ENCODE measurements at places on chromosomes 13 and 19. TPM values are rescaled to one million over a fixed set of nuclear protein-coding genes. Genes with fewer than 3 reads are reported as not detected.

DNA sequence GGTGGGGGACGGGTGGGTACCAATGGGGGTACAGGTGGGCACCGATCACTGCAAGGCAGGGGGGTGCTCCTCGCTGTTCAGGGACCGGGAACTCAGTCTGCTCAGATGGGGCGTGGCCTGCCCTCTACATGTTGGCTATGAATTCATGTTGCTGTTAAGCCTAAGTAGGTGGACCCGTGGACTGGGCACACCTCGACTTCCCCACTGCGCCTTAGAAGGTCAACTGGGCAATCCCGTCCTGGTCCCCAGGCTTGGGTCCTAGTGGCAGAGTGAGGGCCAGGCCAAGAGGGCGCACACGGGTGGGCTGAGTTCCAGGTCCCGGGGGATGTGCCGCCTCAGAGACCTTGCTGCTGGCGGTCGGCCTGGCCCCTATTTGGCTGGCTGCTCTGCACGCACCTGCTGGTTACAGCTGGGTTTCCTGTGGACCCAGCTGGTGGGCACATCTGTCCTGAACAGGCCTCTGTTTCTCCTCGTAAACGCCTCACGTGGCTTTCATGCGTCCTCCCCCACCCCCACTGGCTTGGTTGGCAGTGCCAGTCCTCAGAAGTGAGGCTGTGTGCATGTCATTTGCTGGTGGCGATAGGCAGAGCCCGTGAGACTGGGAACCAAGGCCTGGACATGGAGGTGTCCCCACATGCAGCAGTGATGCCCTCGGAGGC lies 13.5 kb upstream of the ZNF554 start:
- H3K4me1 ChIP-seq = no peaks in the 10 kb centered on the region
- no peak for DNase-seq
- H3K36me3 ChIP-seq = peaks cover 71% of the 10 kb centered on the region

- H3K4me3 ChIP-seq = no peak overlapping the region
- H3K27ac ChIP-seq = no peak overlapping the region
- no peaks in the 10 kb centered on the region for H3K36me3 ChIP-seq
Observed at GRCh38 chr13:89752394-89752793, 1595.1 kb upstream of the MIR17HG start.

DNA sequence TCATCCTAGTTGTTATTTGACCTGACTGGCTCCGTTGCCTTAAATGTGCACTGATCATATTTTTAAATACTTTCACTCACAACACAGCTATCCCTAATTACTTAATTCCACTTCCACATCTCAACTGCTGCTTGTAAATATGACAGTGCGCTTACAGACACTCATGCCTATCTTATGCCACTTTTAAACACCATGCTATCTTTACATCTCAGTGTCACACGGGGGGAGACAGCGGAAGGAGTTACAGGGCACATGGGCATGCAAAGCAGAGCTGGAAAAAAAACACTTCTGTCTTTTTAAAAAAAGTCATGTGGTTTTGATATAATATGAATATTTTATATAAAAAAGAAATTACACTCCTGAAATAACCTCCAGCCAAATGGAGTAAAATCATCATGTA lies 44.1 kb downstream of the SMAD9 start:
- no peak overlapping the region for H3K27ac ChIP-seq
- H3K4me3 ChIP-seq = no peak overlapping the region
- DNase-seq = no peak
- H3K4me1 ChIP-seq = peaks cover 2% of the 10 kb centered on the region

GRCh38 chr13:38409771-38410170 lies 60.1 kb downstream of the UFM1 start:
- no peaks in the 10 kb centered on the region for H3K27me3 ChIP-seq
- H3K36me3 ChIP-seq = no peaks in the 10 kb centered on the region
- no peak overlapping the region for H3K27ac ChIP-seq
- DNase-seq = no peak
- H3K4me3 ChIP-seq = no peak overlapping the region
- peaks cover 2% of the 10 kb centered on the region for H3K4me1 ChIP-seq

- no peaks in the 10 kb centered on the region for H3K4me1 ChIP-seq
- H3K27ac ChIP-seq = no peak overlapping the region
- no peaks in the 10 kb centered on the region for H3K36me3 ChIP-seq
- DNase-seq = no peak
Observed at GRCh38 chr13:76939215-76939614, 9.1 kb upstream of the ACOD1 start.

DNA sequence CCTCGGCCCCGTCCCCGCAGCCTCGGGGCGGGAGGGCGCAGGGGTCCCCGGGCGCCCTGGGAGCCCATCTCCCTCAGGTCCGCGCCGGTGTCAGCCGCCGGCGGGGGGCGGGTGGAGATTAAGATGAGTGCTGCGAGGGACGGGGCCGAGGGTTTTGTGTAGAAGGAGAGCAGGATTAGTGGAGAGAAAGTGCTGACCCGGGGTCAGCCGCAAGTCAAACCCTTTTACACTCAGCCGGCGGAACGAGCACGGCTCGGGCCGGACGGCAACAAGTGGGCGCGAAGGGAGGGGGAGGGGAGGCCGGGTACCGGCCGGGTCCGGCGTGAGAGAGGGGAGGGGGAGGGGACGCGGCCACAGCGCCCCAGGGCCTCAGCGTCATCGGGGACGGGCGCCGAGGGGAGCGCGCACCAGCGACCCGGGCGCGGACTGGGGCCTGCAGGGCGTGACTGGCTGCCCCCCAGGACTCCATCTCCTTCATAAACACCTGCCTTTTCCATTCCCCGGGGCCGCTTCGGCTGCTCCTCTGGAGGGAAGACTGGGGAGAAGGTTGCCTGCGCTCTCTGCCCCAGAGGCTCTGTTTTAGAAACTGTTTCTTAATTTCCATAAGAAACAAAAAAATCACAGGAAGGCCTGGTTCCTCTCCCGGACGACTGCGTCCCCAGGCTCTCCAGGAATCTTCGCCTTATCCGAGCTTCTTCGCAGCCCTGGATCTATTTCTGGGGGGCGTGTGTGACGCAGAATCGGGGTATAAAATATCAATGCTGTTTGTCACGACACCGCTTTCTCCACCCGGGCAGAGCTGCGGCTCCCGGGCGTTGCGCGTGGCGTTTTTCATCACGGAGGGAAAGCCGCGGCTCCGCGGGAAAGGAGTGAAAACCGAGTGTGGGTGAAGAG lies 6.5 kb downstream of the SOX1 start:
- no peak for DNase-seq
- H3K4me1 ChIP-seq = peaks cover 30% of the 10 kb centered on the region
- no peak overlapping the region for H3K27ac ChIP-seq
- H3K36me3 ChIP-seq = no peaks in the 10 kb centered on the region
- peaks cover 100% of the 10 kb centered on the region for H3K27me3 ChIP-seq

DNA sequence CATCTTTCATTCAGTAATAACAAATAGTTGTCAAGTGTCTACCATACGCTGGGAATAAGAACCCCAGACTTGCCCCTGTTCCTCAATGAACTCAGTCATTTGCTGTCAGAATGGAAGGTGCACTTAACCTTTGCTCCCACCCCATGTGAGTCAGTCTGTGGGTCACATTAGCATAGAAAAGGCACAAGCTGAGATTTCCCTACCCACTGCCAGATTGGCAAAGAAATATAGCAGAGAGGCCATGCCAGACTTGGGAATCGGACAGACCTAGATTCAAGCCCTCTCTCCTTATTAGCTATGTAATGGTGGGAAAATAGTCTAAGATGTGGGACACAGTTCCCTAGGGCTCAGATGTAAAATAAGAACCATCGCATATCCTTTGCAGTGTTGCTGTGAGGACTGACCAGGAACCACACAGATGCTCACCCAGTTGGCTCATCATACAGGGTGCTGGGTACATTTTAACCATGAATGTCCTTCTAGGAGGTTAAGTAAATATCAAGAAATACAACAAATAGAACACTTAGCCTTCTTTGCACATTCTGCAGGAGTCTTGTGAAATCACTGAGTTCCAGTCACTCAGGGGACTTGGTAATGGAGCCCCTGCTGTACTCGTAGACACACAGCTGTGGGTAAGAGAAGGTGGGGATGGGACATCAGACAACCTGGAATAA lies 218.2 kb downstream of the FGF14 start:
- no peaks in the 10 kb centered on the region for H3K36me3 ChIP-seq
- H3K27me3 ChIP-seq = no peaks in the 10 kb centered on the region
- DNase-seq = no peak
- no peaks in the 10 kb centered on the region for H3K4me1 ChIP-seq

GRCh38 chr19:38360839-38361631 lies 13.3 kb upstream of the PSMD8 start:
- H3K27ac ChIP-seq = peak overlapping the region; percentile 75
- H3K36me3 ChIP-seq = no peaks in the 10 kb centered on the region
- peaks cover 20% of the 10 kb centered on the region for H3K4me1 ChIP-seq
- peaks cover 49% of the 10 kb centered on the region for H3K27me3 ChIP-seq
- H3K4me3 ChIP-seq = peak overlapping the region; percentile 86

GRCh38 chr13:84844473-84844872 lies 954.7 kb downstream of the SLITRK6 start:
- no peak overlapping the region for H3K27ac ChIP-seq
- no peaks in the 10 kb centered on the region for H3K36me3 ChIP-seq
- H3K4me3 ChIP-seq = no peak overlapping the region
- no peak for DNase-seq
- no peaks in the 10 kb centered on the region for H3K4me1 ChIP-seq

DNA sequence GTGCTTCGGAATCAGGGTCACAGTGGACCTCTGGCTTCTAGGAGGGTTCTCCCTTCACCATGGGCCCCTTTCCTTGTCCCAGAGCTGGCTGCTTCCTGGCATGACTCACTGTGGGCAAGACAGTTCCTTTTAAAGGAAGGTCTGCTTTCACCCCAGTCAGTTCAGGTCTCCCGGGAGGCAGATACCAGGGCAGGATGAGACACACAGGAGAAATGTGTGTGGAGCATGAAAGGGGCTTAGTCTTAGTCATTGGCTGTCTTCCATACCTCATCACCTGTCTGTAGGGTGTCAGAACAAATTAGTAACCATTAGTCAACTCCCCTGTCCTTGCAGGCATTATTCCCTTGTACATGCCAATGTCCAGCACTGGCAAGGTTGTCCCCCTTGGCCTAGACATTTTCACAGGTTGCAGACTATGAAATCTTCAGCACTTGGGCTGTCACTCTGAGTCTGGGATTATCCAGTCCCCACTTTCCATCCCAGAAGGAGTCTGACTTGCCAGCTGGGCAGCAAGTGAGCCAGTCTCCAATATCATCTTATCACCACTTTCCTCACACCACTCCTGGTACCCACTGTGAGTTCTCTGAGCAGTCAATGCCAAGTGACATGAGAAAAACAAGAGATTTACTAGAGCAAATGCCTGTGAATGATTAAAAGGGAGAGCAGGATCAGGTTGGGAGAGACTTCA lies 76.8 kb upstream of the MEDAG start:
- H3K4me1 ChIP-seq = no peaks in the 10 kb centered on the region
- H3K36me3 ChIP-seq = no peaks in the 10 kb centered on the region
- no peak for DNase-seq
- no peak overlapping the region for H3K4me3 ChIP-seq
- peaks cover 24% of the 10 kb centered on the region for H3K27me3 ChIP-seq
- no peak overlapping the region for H3K27ac ChIP-seq

- H3K27ac ChIP-seq = peak overlapping the region; percentile 54
- peak; percentile 46 for DNase-seq
- no peaks in the 10 kb centered on the region for H3K36me3 ChIP-seq
- no peak overlapping the region for H3K4me3 ChIP-seq
Observed at GRCh38 chr19:1521636-1522035, 2.2 kb upstream of the PLK5 start.

DNA sequence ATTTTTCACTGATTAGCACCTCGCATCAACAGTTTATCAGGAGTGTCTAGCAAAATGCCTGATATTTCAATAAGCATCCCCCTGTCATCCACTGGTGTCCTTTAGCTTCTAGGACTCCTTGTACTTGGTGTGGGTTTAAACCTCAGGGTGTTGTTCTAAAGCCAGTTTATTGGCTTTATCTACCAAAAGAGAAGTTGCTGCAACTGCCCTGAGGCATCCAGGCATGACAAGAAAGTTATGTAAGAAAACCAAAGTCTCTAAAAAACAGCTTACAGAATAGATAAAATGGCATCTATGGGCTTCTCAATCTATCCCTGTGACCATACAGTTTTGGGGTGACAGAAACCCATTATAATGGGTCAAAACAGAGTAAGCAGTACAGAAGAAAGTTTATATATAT lies 120.3 kb upstream of the ZNF91 start:
- no peaks in the 10 kb centered on the region for H3K36me3 ChIP-seq
- no peak overlapping the region for H3K27ac ChIP-seq
- no peak for DNase-seq
- peaks cover 20% of the 10 kb centered on the region for H3K4me1 ChIP-seq
- no peak overlapping the region for H3K4me3 ChIP-seq

DNA sequence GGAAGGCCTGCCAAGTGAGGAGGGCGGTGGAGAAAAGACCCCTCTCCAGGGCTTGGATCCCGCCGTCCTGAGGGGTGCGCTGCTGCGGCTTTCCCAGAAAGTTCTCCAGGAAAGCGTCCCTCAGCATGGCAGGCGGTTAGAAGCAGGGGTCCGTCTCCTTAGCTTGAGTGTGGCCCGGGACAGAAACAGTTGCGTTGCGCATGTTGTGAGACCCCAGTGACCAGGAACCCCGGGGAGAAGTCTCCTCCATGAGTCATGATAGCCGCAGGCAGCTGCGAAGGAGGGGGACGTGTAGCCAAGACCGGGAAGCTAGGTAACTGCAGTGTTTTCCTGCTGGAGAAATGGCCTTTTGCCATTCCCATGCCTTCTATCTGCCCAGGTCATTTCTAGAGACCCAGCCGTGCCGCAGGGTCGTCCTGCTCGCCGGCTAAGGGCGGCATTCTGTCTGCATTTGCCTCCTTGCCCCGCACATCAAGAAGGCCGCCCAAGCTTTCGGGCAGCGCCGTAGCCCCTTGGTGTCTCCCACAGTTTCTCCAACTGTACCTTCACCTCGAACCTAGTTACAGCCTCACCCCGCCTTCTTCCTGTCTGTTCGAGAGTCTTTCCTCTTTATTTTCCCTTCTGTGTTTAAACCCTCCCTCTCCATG lies 64.3 kb downstream of the TM9SF2 start:
- H3K27me3 ChIP-seq = no peaks in the 10 kb centered on the region
- H3K27ac ChIP-seq = no peak overlapping the region
- H3K36me3 ChIP-seq = peaks cover 33% of the 10 kb centered on the region
- no peak for DNase-seq

- peaks cover 18% of the 10 kb centered on the region for H3K27me3 ChIP-seq
- DNase-seq = no peak
- no peak overlapping the region for H3K4me3 ChIP-seq
- peaks cover 8% of the 10 kb centered on the region for H3K4me1 ChIP-seq
- no peaks in the 10 kb centered on the region for H3K36me3 ChIP-seq
Observed at GRCh38 chr19:6861683-6862286, 25.6 kb upstream of the ADGRE1 start.

DNA sequence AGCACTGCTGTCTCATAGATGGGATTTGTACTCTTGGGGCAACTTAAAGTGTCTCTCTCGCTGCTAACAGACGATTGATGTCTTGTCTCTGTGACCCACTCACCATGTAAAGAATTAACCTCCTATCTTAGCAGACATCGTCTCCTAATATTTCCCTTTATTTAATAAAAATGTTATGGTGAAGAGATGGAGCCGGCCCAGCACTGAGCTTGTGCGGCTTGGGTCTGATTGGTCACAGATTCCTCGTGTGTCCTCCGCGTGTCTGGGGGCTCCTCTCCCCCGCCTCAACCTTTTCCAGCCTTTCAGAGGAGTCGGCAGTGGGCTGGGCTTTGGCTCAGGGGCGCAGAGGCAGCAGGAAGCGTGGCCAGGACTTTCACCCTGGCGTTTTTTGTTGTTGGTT lies 13.2 kb upstream of the CRTC1 start:
- no peak overlapping the region for H3K4me3 ChIP-seq
- no peaks in the 10 kb centered on the region for H3K27me3 ChIP-seq
- DNase-seq = no peak
- H3K36me3 ChIP-seq = peaks cover 37% of the 10 kb centered on the region

- DNase-seq = no peak
- H3K4me1 ChIP-seq = peaks cover 18% of the 10 kb centered on the region
- H3K27me3 ChIP-seq = no peaks in the 10 kb centered on the region
- H3K27ac ChIP-seq = peak overlapping the region; percentile 90
Observed at GRCh38 chr13:44142941-44143665, 230.5 kb upstream of the SERP2 start.

Gene CYP2S1
- total RNA-seq = 0.44 TPM

Gene OPA3
- 25.3 TPM for total RNA-seq

Gene SBNO2
- 16.9 TPM for total RNA-seq
